Stimulated activated CD8-positive, alpha-beta memory T cell treated with anti-CD3 and anti-CD28 coated beads, Interleukin-4, amount 100 ng/mL, for 48 hours (primary cell): ENCODE measurements at places on chromosomes 12 and 14.

- DNase-seq: no peak
These were observed 21.7 kb downstream of the AICDA start for GRCh38 chr12:8590842-8591545.

- no peak for DNase-seq
These were observed 136.7 kb upstream of the FBXO33 start for GRCh38 chr14:39568809-39569538.

GRCh38 chr12:27083861-27084394 lies 1.6 kb upstream of the C12orf71 start:
- no peak for DNase-seq

- DNase-seq: no peak
These were observed 55.3 kb downstream of the DICER1 start for GRCh38 chr14:95101736-95102679.

DNA sequence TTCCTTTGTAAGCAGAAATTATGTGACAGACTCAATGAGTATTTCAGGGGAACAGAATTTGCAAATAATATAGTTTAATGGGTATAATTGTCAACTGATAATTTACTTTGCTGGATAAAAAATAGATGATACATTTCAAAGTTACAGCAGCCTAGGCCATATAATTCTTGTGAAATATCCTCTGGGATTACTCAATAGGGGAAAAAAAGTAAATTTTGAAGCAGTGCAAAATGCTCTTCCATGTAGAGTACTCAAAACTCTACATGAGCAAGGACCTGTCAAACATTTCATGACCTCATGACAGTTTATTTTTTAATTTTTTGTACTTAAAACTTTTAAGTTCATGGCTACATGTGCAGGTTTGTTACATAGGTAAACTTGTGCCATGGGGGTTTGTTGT lies 163.3 kb downstream of the DACT1 start:
- DNase-seq: no peak
